ENCODE measurements at places on chromosomes 5 and 9.

GRCh38 chr5:103808464-103809106, 246.0 kb upstream of the NUDT12 start:
- DNase-seq, result peak; percentile 63

- DNase-seq, result peak; percentile 34
Measured at GRCh38 chr9:121226175-121226574, 24.5 kb upstream of the RAB14 start.

GRCh38 chr5:59125011-59125961, 542.4 kb downstream of the RAB3C start:
- peak; percentile 74 for DNase-seq

DNA sequence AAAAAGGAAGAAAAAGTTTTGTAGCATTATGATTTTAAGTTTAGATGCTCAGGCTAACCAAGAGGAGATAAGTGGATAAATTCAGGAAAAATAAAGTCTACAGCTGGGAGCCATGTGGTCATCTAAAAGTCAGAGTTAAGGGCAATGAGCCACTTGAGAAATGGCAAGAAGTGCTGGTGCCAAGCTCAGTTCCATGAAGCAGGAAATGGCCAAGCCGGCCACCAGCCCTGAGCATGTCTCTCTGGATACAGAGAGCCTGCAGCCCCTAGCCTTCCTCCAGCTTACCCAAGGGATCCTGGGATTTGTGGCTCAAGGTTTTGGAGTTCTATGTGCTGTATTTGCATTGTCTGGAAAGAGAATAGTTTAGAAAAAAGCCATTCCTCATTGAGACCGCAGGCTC, 12.2 kb upstream of the S1PR3 start:
- DNase-seq, result no peak

- DNase-seq, result no peak
Measured at GRCh38 chr9:78493166-78493742, 196.3 kb downstream of the PSAT1 start.

DNA sequence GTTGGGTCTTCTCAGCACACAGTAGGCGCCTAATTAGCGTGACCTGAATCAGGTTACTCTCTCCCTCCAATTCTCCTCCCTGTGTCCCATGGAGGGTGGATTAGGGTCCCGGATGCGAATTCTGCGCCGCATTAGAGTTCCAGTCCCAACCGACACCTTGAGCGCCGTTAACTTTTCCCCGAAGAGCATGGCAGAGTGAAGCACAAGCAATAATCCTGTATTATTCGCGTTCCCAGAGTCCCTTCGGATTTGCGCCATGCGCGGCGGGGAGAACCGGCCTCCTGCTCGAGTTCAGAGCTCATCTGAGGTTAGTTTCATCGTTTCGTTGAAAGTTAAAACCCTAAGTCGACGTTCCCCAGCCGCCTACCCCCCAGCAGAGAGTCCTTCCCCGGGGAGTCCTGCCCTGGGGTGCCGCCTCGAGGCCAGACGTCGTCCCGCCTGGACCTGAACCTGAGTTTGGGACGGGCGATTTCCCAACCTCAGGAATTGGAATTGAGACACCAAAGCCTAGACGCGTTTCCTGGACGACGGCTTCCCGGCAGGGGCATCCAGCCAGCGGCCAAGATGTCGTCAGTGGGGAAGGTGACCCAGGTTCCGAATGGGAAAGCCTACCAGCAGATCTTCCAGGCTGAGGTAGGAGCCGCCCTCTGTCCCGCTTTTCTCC, at the start of gene CCDC180:
Gene CCDC180 (plus strand): TSS at position 160 of the 664 bp plus-strand sequence. CDS start 405 bp downstream, at position 565.
- peak; percentile 43 for DNase-seq
